ENCODE measurements at places on chromosomes 3 and 15.

GRCh38 chr3:152402695-152403451 lies 134.1 kb downstream of the MBNL1 start:
- DNase-seq, result no peak

- DNase-seq, result no peak
Measured at GRCh38 chr3:61887206-61887605, 325.8 kb downstream of the PTPRG start.

GRCh38 chr15:96474231-96474664 lies 143.7 kb downstream of the NR2F2 start:
- no peak for DNase-seq

DNA sequence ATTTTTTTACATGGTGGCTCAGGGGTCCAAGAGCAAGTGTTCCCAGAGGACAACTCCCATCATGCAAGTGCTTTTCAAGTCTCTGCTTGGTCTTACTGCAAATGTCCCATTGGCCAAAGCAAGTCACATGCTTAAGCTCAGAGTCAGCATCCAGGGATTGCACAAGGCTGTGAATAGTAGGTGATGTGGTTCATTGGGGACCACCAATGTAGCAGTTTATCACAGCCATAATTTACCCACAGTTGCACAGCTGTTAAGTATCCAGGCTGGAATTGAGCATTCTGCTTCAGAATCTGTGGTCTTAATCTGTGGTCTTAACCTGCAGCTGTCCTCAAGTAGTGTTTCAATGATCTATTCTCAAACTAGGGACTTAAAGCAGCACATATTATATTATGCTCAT lies 71.4 kb upstream of the PLCL2 start:
- DNase-seq, result peak; percentile 45

DNA sequence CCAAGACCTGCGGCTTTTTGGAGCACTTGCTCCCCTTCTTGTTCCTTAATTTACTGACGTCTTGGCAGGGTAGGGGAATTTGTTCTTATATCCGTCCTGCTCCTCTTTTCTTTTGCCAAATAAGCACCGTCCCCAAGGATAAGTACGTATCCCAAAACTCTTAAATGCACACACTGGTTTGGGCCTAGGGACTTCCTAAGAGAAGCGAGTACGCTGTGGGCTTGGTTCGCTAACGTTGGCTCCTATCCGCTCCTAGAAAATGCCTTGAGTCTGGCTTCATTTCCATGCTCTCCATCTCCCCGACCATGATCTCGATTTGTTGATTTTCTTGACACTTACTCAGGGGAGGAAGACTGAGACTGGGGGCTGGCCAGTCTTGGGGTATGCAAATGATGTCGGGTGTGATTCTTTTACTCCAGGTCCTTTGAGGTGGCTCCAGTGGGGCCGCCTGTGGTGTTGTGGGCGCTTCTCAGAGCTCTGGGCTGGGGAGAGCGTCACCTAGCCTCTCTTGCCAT lies 1.3 kb downstream of the MYRIP start:
- no peak for DNase-seq

DNA sequence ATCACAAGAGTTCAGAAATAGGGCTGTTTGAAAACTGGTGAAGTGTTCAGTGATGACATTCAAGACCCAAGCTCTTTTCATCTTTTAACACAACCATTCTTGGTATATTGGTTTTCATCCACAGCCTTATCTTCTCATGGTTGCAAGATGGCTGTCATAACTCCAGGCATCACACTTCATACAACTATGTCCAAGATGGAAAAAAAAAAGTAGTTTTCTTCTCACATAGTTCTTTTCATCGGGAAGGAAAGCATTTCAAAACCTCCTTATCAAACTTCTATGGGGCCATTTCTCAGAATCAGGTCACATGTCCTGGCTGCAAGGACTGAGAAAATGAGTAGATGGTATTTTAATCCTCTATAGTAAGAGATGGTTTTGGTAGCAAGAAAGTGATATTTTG lies 21.1 kb upstream of the MFSD1 start:
- no peak for DNase-seq

DNA sequence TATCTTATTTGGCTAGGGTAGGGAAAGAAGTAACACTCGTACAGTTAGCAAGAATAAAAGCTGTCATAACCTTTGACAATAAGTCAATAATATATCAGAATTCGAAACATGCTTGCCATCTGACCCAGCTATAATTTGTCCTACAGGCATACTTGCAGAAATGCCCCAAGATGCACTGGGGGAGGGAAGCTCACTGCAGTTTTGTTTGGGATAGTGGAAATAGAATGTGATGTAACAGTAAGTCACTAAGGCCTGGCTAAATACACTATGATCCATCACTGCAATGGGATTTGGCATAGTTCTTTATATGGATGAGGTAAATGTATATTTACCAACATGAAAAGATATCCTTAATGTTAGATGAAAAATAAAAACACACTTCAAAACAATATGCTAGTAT lies 25.5 kb upstream of the TMOD3 start:
- no peak for DNase-seq

DNA sequence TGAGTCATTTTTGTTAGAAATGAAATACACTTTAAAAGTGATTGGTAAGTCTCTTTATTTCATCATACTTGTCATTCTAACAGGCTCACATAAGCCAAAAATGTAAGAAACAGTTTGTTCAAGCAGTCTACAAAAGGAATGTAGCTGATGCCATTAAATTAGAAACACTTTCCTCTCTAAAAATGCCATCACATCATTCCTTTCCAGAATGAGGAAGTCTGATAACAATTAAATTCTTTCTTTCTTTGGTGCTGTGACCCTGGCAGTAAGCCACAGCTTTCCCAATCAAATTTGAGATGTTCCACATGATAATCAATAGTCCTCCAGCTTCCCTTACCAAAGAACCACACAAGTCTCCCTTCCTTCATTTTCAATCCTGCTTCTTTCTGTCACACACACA lies 9.4 kb upstream of the P2RY1 start:
- DNase-seq, result no peak

GRCh38 chr15:68389041-68389930 lies 42.7 kb downstream of the ITGA11 start:
- no peak for DNase-seq

GRCh38 chr15:70617076-70617910 lies 146.1 kb downstream of the UACA start:
- no peak for DNase-seq

DNA sequence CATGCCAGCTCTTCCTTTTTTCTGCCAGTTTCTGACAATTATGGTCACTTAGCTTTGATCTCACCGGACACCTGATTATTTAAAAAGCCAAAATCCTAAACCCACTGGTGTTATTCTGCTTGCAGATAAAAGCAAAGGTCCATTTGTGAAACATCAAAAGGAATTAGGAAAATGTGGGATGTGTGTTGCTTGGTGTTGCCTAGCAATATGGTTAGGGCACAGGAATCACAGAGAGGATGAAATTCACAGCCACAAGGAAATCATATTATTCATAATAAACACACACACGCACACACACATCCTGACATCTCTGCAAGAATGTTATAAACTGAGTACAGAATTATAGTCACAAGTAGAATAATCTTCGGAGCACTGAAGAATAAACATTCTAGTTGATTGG lies 89.3 kb upstream of the BHLHE40 start:
- no peak for DNase-seq

DNA sequence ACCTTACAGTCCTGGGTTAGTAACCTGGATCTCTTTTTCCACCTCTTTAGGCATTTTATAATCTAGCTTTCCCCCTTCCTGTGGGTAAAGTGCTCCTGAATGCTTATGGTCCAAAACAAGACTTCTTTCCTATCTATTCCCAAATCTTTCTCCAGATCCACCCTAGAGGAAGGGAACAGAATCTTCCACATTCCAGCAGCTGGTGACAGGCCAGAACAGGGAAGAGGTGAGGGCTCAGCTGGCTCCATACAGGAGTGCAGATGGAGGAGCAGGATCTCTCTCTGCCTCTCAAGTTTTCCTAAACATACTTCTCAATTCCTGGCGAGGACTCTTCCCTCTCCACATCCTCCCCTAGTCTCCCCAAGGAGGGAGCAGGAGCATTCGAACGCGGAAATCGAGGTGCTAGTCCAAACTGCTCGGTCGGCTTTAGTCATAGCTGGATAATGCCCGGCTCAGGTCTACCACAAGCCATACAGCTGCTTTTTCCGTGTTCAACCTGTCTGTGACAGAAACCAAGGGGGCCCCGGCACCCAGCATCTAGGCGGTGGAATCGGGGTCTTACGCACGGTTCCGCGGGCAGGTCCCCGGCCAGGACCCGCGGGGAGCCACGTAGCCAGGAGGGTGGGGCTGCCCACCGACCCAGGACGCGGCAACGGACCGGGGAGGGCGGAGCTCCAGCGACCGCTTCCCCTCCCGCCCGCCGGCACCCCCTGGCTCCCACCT lies 4.0 kb downstream of the RASSF1 start:
- DNase-seq, result no peak

GRCh38 chr3:89101251-89101650 lies 6.2 kb upstream of the EPHA3 start:
- no peak for DNase-seq

DNA sequence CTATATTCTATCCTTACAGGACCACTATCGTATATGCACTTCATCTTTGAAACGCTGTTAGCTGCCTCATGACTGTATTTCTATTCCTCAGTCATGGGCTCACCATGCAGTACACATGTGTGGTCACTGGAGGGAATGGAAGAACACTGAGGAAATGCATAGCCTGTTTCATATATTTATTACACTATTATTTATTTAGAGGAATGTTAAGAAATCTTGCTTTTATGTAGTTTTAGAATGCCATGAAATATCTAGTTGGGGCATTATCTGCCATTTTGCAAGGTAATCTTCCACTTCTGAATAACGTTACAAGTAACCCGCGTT lies 155.7 kb downstream of the IGF1R start:
- no peak for DNase-seq

- DNase-seq, result peak; percentile 46
Measured at GRCh38 chr3:183548262-183548769, 7.2 kb downstream of the KLHL6 start.

DNA sequence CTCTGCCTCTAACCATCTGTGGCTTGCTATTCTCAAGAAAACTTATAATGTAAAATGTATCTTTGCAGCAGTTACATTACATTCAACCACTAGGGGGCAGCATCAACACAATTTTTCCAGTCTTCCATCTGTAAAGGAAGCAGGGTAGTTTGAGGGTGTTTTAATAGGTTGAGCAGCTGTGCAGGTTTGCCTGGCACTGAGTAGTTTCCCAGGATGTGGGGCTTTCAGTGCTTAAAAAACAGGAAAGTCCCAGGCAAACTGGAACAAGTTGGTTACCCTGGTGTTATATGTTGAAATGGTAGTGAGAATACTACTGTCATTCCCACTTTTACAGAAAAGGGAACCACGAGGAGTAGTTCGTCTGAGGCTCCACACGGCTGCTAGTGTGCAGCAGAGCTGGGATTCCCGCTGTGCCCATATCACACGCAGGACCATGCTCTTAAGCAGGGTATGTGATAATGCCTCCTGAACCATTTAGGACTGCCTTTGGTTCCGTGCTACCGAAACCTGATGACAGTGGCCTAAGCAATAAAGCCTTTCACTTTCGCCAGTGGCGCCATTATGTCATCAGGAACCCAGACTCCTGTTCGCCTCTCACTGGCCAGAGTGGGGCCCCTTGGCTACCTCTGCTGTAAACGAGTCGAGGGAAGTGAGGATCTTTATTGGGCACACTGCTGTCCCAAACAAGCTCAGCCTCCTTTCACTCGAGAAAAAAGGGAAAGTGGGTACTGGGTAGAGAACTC lies 64.7 kb upstream of the ZBTB38 start:
- DNase-seq, result peak; percentile 87

DNA sequence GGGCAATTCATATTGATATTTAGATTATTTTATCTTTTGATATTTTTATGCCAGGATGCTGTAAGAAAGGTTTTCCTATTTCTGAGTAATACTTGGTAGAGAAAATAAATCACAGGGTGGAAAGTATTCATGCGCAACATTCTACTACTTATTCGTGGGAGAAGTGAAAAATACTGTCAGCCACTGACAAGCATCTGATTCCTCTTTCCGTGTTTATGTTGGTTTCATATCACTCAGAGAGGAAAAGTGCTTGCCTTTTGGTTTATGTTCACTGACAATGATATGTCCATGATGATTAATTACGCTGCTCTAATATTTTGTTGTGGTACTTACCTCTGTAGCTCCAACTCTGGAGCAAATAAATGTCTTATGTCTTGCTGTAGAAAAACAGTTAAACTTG lies 429.4 kb downstream of the EDEM1 start:
- DNase-seq, result no peak

GRCh38 chr3:32438596-32439344 lies 47.1 kb downstream of the CMTM7 start:
- DNase-seq, result no peak

- no peak for DNase-seq
Measured at GRCh38 chr3:65728138-65728537, 310.6 kb downstream of the MAGI1 start.

DNA sequence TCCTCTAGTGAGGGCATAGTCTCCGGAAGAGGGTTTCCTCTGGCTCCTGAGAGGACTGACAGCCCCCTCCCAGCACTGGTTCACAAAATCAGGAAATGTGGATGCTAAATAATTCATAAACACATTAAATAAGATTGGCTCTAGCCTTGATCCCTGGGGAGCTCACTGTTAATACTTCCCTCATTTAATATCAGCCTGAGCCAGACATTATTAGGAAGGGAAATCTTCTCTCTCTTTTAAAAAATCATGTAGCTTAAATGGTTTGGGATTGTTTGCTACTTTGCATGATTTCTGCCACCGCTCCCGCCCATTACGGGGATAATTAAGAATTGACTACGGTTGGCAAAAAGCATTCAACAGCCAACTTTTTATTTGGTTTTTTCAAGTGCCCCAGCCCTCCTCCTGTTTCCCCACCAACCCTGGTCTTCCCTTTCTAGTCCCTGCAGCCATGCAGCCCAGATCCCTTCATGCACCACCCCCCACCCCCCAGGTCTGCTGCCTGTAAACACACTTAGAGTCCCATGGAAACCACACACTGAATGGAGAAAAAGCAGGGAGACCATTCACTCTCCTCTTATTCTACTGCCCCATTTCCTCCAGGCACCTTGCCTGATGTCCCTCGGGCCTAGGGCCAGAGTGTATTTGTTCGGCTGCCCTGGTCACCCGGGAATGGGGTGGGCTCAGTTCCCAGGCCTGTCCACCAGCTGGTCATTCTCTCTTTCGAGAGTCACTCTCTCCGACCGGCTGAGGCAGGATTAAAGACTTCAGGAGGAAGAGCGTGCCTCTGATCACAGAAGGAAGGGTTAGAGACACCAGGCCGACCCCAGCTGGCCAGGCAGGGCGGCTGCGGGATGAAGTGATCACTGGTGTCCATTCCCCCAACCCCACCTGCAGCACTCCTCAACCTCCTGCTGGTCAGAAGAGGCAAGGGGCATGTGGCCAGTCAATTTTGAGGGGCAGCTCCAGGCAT lies 45.1 kb downstream of the SEMA5B start:
- peak; percentile 63 for DNase-seq

GRCh38 chr15:52730173-52730572 lies 51.0 kb upstream of the ATOSA start:
- peak; percentile 73 for DNase-seq

DNA sequence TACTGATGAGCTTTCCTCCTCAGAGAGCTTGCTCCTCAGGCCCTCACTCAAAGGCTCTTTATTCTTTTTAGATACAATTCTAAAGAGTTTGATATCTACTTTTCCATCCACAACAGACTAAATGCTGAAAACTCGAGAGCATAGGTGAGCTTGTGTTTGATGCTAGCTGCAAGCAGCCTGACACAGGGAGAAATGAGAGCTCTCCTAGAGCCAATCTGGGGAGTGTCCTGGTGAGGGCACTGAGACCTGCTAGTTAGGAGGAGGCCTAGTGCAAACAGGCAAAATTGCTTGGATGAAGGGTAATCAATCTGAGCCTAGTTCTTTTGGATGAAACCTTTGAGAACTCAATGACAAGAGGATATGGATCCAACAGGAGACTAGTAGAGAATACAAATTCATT lies 300.8 kb downstream of the ZBTB20 start:
- DNase-seq, result no peak

GRCh38 chr15:60414016-60414682 lies 16.4 kb upstream of the ANXA2 start:
- DNase-seq, result peak; percentile 38
